ENCODE measurements at places on chromosomes 4 and X.

DNA sequence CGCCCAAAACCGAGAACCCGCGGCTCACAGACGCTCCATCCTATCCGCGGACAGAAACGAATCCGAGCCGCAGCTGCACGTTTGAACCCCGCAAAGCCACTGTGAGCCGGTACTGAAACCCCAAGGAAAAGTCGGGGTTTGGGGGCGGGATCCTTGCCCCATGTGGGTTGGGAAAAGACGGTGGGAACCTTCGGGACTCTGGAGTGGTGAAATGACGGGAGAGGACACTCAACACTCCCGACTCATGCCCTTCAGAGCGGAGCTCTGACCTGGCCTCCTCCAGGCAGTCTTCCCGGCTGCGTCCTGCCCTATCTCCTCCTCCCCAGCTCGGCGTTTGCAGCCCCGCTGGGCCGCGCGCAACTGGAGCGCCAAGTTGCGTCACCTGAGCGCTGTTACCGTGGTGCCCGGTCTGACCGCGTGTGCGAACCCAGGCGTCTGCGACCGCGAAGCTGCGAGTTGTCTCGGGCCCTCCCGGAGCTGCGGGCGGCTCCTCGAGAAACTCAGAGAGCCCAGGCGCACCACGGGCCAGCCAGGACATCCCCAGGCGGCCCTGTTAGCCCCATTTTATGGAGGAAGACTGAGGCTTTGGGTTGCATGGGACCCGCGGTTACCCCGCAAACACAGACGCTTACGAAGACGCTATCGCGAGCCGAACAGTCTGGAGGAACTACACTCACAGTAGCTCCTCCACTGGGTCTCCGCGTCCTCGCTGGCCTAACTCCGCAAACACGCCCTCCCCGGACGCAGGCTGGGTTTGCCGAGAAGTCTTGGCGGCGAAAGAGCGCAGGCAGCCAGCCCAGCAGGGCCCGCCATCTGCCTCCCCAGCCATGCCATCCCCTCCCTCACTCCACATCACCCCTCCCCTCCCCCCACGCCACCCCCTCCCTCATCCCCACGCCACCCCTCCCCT is 20.3 kb upstream of the HMX1 start:
- DNase-seq = no peak

DNA sequence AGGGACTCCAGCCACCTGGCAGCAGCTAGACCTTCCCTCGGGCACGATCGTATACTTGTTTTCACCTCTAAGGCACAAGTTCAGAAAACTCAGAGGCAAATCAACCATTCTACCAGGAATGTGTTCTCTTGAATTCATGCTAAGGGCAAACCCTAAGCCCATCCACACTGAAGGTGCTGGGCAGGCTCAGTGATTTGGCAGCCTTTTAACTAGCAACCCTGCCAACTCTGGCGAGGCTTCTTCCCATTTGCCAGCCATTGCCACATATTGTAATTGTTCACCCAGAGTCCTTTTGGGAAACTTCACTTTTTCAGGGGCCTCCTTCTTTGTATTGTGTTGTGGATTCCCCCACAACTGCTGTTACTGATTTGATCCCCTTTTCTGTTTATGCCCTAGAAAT is 298.6 kb upstream of the LDB2 start:
- DNase-seq = no peak

DNA sequence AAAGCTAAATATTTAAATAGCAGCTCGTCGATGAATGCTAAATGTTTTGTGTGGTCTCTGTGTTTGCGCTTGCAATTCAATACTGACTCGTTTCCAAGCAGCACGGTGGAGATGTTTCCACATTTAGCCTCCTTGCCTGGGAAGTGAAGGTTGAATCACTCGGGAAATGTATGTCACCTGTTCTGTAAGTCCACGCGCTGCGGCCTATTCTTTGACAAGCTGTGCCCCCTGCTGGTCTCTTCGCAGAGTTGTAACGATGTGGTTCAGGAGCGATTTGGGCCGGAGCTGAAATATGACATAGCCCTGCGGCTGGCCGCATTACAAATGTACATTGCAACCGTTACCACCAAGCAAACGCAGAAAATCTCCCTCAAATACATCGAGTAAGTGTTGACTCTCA is 89.6 kb upstream of the PRPS2 start:
- peak; percentile 20 for DNase-seq

GRCh38 chr4:84480082-84480481 is 19.0 kb downstream of the NKX6-1 start:
- DNase-seq = no peak

GRCh38 chr4:189162073-189162789 is 778.4 kb upstream of the FRG1 start:
- DNase-seq = no peak

DNA sequence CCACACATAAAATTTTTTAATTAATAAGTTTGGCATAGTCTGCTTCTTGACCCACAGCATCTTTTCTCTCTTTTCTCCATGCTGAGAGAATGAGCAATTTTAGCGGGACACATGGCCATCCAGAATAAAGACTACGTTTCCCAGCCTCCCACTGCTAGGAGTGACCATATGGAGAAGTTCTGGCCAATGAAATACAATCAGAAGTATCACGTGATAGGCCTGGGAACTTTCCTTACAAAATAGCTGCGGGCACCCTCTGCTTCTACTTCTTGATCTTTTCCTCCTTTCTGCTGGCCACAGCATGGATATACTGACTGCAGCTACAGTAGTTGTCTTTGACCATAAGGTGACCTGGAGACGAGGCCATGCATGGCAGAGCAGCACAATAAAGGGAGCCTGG is 348.0 kb downstream of the BCOR start:
- no peak for DNase-seq

DNA sequence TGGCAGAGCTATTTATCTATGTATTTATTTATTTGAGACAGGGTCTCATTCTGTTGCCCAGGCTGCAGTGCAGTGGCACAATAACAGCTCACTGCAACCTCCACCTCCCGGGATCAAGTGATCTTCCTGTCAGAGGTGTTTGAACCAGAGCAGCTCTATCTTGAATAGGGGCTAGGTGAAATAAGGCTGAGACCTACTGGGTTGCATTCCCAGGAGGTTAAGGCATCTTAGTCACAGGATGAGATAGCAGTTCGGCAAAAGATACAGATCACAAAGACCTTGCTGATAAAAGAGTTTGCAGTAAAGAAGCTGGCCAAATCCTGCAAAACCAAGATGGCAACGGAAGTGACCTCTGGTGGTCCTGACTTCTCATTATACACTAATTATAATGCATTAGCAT is 501.9 kb downstream of the AFF2 start:
- DNase-seq = no peak

- no peak for DNase-seq
Measured at GRCh38 chr4:55503169-55503568, 43.5 kb downstream of the CLOCK start.

DNA sequence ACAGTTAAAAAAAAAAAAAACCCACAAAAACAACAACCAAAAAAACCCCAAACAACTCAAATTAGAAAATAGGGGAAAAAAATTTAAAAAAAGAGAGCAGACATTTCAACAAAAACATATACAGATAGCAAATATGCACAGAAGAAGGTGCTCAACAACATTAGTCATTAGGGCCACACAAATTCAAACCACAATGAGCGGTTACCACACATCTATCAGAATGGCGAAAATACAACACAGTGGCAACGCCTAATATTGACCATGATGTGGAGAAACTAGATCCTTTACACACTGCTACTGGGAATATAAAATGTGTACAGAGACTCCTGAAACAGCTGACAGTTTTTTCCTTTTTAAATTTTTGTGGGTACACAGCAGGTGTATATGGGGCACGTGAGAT is 19.4 kb downstream of the LYAR start:
- DNase-seq = no peak

DNA sequence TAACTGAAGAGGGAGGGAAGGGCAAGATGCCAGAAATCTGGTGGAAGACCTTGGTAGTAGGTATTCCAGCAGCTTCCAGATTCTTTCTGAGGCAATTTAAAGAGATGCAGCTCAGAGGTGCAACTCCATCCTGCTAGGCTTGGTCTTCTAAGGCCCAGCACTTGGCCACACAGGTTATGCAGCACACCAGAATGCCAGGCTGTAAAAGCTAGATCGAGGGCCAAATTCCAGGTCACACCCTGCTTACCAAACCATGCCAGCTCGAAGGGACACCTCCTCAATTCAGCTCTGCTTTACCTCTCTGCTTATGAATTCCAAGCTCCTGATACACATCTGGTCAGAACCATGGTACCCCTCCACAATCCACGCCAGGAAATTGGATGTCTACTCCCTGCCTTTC is 19.8 kb upstream of the ATXN3L start:
- DNase-seq = no peak

DNA sequence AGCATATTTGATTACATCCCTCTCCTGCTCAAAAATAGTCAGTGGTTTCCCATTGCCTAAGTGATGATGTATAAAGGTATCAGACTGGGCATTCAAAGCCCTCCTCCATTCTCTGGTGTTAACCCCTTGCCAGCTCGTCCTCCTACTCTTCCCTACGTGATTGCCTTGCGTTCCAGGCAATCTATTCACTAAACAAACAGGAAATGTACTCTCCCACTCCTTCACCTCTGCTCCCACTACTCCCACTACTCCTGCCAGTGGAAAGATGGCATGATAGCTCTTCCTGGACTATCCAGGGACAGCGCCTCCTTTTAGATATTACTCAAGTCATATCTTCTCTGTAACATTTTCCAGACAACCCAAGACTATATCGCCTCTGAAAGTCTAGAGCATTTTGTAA is 5.8 kb downstream of the DGAT2L6 start:
- no peak for DNase-seq

DNA sequence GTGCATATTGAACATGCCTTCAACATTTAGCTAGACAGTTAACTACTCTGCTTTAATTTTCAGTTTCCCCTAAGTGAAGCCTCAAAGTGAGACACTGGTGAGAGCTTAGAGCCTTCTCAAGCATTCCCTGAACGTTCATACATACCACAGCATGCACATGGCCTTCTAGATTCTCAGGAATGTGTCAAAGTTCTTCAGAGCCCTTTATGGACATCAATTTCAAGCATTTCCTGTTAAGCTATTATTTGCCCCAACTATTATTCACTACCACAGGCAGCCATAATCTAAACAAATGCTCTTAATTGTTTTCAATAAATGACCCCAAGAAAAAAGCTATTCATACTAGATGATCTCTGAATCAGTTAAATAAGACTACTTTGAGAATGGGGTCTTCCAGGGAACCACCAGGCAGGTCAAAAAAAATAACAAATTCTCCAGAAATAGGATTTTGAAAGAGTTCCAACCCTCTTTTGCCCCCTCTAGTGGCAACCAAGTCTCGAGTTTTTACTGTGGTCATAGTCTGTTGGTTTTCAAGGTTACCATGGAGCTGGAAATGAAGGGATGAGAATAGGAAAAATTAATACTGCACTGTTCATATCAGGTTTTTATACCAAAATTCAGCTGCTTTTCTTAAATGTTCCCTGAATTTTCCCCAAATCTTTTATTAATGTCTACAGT is 235.4 kb downstream of the RAB28 start:
- no peak for DNase-seq

- no peak for DNase-seq
Measured at GRCh38 chr4:10962246-10962645, 277.7 kb upstream of the CLNK start.

GRCh38 chrX:15299941-15300851 is 15.2 kb downstream of the ASB11 start:
- DNase-seq = no peak

GRCh38 chr4:47519239-47519883 is 34.3 kb downstream of the ATP10D start:
- no peak for DNase-seq

DNA sequence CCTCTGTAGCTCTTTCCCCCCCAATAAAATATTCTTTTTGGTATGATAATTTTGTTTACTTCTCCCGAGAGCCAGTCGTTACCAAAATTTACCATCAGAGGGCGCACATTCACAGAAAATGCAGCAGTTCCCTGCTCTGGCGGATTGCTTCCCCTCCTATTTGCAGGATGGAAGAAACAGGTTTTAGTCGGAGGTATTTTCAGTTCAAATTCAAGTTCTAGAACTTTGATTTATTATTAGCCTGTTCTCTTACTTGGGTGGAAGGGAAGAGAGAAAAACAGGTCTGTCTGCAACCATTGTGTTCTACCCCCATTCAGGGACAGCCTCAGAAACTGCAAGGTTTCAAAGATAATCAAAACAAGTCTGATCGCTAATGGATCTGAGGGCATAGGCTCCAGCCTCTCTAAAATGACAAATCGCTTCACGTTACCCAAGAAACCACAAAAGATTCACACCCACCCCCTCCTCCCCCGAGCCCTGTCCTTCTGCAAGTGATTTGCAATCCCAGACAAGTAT is 263.8 kb upstream of the RPS6KA3 start:
- peak; percentile 64 for DNase-seq

- DNase-seq = no peak
Measured at GRCh38 chrX:29488919-29489318, 726.4 kb upstream of the MAGEB2 start.

GRCh38 chr4:8115916-8116315 is 42.7 kb downstream of the ABLIM2 start:
- no peak for DNase-seq

GRCh38 chr4:114642173-114642780 is 43.7 kb downstream of the UGT8 start:
- no peak for DNase-seq

DNA sequence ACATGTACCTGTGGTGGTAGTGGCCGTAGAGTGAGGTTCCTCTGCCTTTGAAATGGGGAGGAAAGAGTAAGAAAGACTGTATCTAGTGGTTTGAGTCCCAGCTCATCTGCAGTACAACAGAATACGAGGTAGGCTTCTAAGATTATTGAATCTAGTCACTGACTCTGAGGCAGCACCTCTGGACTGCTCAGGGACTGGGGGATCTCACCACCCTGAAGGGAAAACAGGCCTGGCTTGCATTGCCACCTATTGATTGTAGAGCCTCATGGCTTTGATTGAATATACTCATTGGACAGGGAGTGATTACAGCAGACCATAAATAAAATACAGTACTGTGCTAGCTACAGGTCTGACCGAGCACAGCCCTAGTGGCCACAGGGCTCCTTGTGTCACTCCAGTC is 50.5 kb downstream of the GPR174 start:
- DNase-seq = no peak

GRCh38 chrX:147953976-147954375 is 27.2 kb upstream of the FMR1NB start:
- no peak for DNase-seq

DNA sequence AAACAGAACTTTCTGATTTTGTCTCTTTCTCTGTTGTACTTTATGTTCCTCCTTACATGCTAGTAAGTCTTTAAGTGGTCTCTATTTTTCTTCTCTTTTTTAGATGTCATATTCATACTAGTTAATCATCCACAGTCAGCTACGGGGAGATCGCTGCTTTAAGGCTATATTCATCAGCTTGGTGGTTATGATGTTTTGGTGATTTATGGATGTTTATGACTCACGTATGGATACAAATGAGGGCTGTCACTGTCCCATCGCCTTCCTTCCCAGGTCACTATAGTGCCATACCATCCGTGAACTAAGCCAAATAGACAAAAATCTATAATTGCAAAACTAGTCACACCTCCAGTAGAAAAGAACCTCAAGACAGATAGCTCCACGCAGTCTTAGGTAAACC is 296.8 kb upstream of the AADAT start:
- DNase-seq = no peak

GRCh38 chrX:110846071-110846470 is 50.5 kb upstream of the CHRDL1 start:
- no peak for DNase-seq
